ENCODE measurements at places on chromosomes 4 and X.

- DNase-seq: no peak
Measured at GRCh38 chrX:118504581-118504980, 9.0 kb downstream of the DOCK11 start.

DNA sequence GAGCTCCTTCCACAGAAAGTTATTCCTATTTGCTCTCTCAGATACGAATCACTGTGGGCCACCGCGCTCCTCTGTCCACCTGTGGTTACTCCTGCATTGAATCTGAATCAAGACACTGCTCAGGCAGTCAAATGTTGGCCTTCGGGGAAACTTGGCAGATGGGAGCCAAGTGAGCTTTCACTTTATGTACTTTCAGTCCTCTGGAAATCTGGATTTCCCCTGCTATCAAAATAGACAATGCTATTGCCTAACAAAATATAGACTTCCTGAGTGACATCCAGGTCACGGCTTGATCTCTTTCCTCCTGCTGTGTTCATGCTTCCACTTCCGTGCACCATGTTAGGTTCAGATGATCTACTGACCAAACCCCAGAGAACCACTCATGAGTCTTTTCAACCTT lies 43.8 kb downstream of the FHL1 start:
- no peak for DNase-seq

GRCh38 chr4:108762559-108763225 lies at the start of gene ETNPPL:
Gene ETNPPL (minus strand): TSS chr4:108763053. CDS start chr4:108762898, 155 bp downstream.
- DNase-seq: peak; percentile 31

DNA sequence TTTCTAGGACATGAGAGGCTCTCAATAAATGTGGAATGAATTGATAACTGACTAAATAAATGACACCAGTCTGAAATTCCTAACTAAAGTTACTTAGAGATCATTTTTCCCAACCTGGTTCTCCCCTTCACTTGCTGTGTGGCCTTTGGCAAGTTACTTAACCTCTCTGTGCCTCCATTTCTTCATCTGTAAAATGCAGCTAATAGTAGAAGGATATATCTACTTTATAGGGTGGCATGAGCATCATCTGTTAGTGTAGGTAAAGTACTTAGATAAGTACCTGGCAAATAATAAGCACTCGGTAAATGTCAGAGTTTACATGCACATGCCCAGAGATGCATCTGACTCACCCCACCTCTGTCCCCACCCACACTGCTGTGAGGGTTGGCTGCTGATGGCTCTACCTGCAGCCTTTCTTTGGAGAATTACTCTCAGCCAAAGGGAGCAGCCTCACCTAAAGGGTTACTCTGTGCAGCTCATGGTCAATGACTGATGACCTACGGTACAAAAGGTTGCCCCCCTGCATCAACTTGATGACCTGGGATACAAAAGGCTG lies 139.3 kb downstream of the CHIC2 start:
- DNase-seq: no peak

DNA sequence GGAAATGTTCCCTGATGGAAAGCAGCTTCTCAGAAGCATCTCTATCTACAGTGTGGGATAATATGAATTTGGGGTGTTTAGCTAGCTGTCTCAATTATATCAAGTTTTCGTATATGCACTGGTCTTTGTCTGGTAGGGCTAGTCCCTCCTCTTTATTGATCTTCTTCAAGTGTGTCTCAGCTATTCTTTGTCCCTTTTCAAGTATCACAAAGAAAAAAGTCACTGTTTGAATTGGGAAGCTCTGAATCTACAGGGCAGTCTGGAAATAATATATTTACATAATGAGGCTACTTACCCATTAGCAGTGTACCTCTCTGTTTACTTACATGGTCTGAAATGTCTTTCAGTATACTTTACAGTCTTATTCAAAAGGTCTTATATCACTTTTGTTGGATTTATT lies 526.0 kb downstream of the IL1RAPL1 start:
- no peak for DNase-seq

DNA sequence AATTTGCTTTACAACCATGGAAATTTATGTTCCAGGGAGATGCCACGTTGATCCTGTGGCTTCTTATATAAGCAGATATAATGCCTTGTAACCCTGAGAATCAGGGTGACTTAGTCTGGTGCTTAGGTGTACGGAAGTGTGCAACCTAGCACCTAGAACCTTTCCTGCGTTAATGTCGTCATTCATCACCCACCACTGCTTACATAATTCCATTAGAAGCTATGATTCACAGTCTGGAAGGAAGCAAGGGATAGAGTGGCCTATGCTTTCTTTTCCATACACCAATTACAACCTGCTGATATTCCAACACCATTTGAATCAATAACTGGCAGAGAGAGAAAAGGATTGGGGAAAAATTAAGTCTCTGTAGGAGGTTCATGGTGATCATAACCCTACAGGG lies 17.3 kb upstream of the CXCL8 start:
- no peak for DNase-seq

- no peak for DNase-seq
Measured at GRCh38 chrX:637660-638481, 7.3 kb downstream of the SHOX start.

DNA sequence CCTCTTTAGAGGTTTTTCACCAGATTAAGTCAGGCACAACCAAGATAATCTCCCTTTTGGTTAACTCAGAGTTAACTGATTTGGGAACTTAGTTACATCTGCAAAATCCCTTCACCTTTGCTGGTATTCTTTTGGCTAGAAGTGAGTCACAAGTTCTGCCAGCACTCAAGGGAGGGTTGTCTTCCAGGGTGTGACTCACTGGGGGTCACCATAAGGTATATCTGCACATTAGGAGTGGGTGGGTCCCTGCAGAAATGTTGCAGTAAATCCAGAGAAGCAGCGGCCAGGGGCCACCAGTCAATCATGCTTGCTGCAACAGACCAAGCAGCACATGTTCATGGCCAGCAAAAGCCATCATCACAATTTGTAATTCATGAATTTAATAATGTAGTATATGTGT lies 59.8 kb upstream of the MAML3 start:
- DNase-seq: no peak

GRCh38 chr4:115596265-115597001 lies 483.0 kb upstream of the NDST4 start:
- no peak for DNase-seq

DNA sequence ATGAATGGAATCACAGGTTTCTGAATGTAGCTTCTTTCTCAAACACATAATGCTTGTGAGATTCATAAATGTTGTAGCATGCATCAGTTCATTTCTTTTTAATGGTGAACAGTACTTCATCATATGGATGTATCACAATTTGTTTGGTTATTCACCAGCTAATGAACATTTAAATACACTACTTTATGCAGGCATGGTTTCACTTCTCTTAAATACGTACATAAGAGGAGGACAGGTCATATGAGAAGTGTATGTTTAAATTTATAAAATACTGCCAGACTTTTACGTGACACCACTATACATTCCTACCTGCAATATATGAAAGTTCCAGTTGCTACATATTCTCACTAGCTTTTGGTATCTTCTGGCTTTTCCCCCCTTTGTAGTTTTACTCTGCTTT lies 65.4 kb downstream of the ANKRD17 start:
- DNase-seq: no peak

DNA sequence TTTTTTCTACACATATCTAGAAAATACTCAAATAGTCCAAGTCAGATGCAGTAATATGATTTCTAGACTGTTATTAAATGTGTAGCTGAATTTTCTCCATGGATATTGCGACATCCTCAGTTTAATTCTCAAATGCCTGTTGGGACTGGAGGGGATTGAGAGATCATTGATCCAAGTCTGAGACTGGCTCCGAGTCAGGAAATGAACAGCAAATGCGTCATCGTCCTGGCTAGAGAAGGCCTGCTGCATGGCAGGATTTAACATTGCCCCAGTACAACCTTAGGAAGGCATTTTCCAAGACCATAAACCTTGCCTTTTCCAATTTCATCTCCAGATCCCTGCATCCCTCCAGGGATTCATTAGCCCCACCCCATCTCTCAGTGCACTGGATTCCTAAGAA lies 56.6 kb upstream of the SLC6A14 start:
- DNase-seq: no peak

DNA sequence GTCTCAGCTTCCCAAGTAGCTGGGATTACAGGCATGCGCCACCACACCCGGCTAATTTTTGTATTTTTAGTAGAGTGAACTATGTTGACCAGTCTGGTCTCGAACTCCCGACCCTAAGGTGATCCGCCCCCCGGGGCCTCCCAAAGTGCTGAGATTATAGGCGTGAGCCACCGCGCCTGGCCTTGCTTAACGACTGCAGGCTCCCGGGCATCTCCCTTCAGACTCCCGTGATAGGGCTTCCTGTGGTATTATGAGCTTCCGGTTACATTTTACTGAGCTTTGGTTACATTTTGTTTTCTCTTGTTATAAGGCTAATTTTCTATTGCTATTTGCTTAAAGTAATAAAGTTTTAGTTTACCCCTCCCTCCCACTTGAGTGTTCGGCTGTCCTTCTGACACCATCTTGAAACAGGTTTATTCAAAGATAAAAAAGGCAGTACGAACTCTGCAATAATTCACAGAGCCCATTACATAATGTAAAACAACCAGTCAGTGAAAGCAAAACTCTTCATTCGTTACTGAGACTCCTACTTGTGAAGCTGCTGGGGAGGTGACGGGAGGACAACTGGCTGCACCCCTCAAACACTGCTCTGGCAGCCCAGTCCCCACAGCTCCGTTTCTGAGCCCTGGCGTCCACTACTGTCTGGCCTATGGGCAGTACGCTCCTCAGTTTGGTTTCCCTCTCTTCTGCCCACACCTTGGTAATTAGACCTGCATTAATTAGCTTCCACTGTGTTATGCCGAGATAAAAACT lies 795.7 kb upstream of the SLIT2 start:
- DNase-seq: no peak

Measured in right renal pelvis (tissue), 4 donors.